Eye (tissue), 1 donor: ENCODE measurements at places on chromosomes 7 and 10.

DNA sequence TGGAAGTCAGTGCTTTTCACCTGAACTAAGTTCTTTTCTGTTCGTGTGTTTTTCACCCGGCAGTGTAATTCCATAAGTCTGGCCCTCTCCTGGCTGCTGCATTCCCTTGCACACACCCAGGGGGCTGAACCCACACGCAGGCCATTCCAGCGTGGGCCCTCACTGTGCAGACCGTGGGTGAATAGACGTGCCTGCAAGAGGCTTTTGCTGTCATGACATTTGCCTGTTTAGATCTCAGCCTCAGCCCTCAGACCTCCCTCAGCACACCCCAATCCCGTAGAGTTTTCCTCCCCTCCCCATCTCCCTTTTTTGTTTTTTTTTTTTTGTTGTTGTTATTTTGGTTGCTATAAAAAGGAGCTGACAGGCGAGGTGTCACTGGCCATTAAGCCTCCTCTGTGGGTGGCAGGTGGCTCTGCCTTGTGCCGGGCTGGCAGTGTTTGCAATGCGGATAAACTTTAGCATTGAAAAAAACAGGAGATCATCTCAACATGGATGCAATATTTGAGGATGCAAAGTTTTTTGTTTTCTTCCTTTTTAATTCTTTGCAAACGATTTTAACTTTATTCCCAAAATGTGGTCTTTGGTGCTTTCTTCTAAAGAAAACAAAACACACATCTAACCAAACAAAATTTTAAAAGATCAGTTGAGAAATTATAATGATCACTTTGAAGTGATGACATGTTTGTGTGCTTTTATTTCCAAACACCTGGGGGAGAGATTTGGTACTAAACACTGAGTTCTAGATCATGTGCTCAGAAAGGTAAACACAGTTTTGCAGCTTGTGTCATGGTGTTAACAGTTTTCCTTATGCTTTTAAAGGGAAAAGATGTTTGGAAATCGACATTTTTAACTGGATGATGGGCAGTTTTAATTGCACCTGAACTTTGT is 58.8 kb downstream of the WDR37 start:
- DNase-seq = no peak

GRCh38 chr7:105567024-105567423 is 14.3 kb downstream of the EFCAB10 start:
- no peak for DNase-seq

DNA sequence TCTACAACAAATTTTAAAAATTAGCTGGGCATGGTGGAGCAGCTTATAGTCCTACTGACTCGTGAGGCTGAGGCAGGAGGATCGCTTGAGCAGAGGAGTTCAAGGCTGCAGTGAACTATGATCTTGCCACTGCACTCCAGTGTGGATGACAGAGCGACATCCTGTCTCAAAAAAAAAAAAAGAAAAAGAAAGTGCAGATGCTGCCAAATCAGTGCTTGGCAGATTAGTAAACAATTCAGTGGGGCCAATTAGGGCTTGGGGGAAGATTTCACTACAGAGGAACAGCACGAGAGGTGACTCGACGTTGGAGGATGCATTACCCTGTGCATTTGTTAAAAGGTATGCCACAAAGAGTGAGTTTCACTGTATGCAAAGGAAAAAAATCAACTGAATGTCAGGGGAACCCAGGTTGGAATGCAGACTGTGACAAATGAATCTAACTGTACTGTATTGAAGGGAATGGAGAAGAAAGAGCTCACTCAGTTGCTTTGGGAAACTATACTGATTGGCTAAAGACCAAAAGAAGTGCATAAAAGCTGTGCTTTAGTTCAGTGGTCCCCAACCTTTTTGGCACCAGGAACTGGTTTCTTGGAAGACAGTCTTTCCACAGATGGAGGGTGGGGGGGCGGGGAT is 31.6 kb downstream of the GARIN1A start:
- DNase-seq = no peak

GRCh38 chr10:16905320-16905719 is 88.1 kb upstream of the RSU1 start:
- peak; percentile 60 for DNase-seq

DNA sequence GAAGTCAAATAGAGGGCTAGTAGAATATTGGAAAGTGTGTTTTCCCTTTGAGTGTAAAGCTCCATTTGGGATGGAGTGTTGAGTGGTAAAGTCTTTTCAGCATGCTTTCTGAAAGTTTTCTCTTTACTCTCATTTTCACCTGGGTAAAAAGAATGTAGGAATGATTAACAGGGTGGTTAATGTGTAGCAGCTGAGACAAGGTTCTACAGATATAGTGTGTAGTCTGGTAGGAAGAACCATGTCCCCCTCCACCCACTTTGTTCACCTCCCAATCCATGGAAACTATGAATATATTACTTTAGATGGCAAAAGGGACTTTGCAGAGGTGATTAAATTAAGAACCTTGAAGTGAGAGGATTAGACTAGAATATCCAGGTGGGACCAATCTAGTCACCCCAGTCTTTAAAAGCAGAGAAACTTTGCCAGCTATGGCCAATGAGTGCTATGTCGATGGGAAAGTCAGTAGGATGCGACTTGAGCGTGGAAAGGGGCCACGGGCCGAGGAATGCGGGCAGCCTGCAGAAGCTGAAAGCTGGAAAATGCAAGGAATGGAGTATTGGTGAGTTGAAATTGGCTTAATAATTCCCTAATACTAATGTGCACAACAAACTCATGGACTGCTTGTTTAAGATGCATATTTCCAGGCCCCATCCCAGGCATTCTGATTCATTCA is 166.3 kb upstream of the AHR start:
- no peak for DNase-seq

DNA sequence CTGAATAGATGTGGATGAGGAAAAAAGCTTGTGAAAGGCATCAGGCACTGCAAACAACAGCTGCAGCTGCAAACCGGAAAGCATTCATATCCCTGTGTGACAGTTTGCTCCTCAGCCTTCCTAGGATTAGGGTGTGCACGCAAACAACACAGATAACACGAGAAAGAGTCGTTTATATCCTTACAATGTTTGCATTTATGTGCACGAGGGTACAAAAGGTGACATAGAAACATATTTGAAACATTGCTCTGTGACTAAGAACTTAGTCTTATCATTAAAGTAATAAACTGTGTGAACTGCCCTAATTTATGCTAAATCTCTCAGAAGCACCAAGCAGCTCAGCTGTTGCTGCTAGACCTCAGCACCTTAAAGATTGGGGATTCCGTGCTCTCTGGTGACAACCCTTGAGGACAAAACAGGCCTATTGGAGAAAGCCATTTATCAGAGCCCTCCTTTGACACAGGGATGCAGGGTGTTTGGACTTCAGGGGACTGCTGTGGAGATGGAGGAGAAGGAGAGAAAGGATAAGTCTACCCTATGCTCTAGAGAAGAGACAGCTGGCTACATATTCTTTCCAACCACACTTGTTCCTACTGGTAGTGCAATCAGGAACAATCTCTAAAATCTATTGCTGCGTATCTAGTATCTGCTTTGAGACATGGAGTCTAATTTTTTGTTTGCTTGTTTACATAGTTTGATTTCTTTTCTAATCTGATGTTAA is 176.2 kb downstream of the GNAT3 start:
- DNase-seq = no peak
